ENCODE measurements at places on chromosomes 16 and 17.
A peak's percentile ranks its signal among the peaks of the same experiment; 100 is the strongest.

DNA sequence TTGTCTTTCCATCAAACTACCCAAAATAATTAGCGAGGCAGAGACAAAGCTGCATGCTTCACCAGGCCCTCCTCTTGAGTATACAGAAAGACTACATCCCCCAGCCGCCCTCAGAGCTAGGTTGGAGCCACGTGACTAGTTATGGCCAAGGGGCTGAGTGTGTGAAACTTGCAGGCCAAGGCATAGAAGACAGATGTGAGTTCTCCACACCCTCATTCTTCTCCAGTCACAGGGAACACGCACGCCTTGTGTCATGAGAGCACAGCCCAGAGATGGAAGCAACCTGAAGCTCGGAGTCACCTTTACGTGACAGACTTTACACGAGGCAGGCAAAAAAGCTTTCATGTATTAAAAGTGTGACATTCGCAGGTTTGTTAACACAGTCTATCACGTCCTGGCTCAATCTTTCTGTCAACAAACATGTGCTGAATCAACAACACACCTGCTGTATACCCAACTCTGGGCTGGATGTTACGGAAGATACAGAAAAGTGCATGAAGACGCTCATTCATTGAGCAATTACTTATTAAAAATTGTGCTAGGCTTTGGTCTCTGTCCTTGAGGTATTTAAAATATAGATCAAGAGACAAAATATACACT, 38.3 kb downstream of the STX8 start:
- DNase-seq, result no peak

DNA sequence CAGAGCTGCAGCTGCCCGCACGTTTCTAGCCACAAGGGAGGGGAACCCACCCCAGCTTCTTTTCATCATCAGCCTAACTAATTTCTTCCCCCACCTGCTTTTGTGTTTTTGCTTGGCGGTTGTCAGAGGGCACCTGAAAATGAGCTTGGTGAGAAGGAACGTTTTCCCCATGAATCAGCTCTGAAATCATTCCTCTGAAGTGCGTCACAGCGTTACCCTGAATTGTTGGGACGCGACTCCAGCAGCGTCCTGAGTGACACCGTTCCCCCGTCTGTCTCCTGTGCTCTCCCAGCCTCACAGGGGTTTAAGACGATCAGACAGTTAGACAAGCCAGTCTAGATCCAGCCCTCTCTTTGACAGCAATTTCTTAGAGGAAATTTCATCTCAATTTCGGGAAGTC, 722.9 kb upstream of the EEF2KMT start:
- DNase-seq, result no peak

- DNase-seq, result peak; percentile 38
Measured at GRCh38 chr16:46673320-46674013, 15.5 kb downstream of the VPS35 start.

DNA sequence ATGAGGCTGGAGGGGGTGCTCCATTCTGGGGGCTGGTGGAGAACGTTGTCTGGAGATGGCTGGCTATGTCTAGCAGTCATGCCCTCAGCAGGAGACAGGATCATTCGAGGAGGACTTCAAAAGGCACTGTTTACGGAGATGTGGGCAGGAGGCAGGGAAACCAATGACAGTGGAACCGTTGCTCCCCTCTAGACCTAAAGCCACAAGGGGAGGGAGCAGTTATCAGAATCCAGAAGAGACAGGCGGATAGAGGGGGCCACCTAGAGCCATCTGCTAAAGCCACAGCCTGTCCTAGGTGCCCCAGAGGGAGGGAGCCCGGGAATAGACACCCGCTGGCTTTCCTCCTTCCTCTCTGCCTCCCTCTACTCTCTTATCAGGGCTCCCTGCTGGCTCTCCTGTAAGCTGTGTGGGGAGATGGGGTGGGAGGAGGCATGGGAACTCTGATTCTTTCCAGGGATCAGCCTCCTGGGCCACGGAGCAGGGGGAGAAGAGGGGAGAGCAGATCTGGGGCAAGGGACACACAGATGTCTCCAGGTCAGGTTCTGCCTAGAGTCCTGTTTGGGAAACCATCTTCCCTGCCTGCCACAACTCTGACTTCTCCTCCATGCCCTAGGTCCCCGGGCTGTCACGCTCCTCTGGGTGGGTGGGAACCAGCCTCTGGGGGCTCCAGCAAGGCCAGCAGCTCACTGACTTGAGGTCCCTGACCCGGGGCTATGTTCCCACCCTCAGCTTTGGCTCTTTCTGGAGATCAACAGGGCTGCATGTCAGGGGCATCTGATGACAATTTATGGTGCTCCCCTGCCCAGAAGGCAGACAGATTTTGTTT, 42.3 kb downstream of the IRX3 start:
- DNase-seq, result no peak

DNA sequence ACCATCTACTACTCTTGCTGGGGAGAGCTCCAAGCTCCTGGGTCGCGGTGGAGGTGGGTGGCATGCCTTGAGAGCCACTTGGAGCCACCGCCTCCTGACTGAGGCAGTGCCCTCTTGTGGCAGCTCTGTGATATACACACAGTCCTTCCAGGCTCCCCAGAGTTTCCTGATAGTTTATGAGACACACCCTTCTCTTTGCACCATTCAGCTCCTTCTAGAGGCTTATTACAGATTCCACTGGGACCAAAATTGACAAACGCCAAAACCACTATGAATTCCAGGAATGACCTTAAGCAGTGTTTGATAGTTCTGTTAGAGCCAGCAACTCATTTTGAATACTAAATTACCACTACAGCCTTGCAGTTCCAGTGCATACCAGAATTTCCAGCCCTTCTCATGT, 170.1 kb upstream of the CDH13 start:
- DNase-seq, result peak; percentile 64

- no peak for DNase-seq
Measured at GRCh38 chr17:55202896-55203295, 61.9 kb upstream of the HLF start.

DNA sequence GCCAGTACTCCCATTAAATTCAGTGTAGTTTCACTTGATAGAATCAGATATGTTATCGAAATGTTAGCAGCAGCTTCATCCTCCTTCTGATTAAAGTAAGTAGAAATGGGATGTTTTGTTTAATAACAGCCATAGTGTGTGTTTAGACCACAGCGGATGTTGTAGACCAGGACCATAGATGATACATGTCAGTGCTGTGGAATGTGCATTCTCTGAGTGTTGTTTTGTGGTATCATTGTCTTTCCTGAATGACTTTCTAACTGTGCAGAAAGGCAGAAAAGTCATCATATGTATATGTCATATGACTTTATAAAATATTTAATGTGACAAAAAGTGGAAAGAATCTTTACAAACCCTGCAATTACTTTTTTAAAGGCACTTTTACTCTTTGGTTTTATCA, 55.6 kb downstream of the CYLD start:
- DNase-seq, result no peak

DNA sequence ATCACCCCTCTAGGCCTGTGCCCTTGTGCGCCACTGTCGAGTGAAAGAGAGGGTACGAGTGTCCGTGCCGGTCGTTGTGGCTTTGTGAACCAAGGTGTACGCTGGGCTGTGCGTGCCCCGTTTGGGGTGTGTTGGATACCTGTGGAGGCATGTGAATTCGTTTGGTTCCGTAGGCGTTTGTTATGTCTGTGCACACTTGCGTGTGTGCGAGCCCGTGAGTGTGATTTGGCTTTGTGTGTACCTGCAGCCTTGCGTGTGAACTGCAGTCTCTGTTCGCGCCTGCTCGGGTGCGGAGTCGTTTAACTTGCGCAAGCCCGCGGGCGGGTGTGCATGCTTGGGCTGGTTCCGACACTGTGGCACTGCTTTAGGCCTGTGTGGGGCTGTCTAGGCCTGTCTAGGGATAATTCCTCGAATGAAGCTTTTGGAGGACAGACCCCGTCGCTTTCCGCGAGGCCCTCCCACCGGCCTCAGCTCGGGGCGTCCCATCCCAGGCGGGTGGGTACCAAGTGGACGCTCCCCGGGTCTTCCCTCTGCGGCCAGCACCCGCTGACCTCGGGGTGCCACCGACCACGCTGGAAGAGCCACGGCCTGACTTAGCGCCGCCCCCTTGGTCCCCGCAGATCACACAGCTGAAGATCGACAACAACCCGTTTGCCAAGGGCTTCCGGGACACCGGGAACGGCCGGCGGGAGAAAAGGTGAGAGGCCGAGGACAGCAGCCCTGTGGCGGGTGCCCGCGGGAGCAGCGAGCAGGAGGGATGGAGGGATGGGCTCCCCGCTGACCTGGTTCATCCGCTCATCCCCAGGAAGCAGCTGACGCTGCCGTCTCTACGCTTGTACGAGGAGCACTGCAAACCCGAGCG, 4.4 kb downstream of the TBX2 start:
- peak; percentile 86 for DNase-seq

- no peak for DNase-seq
Measured at GRCh38 chr16:87190288-87191230, 126.6 kb downstream of the C16orf95 start.

DNA sequence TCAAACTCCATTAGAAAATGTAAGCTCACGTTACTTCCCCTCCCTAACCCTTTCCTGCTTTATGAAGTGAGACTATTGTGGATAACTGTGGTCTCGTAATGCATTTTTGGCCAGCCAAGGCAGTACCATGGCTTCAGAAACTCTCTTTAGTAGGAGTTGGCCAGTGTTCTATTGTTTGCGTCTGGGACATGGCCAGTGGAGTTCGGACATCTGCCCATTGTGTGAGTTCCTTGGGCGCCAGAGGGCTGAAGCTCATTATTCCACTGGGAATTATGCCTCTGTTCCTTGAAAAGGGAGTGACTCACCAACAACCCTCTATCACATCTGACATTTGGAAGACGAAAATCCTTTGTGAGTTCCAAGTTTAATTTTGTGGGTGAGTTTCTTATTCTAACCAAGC, 319.5 kb upstream of the SOX9 start:
- no peak for DNase-seq

GRCh38 chr17:57872536-57872935, 22.7 kb upstream of the MRPS23 start:
- DNase-seq, result no peak

DNA sequence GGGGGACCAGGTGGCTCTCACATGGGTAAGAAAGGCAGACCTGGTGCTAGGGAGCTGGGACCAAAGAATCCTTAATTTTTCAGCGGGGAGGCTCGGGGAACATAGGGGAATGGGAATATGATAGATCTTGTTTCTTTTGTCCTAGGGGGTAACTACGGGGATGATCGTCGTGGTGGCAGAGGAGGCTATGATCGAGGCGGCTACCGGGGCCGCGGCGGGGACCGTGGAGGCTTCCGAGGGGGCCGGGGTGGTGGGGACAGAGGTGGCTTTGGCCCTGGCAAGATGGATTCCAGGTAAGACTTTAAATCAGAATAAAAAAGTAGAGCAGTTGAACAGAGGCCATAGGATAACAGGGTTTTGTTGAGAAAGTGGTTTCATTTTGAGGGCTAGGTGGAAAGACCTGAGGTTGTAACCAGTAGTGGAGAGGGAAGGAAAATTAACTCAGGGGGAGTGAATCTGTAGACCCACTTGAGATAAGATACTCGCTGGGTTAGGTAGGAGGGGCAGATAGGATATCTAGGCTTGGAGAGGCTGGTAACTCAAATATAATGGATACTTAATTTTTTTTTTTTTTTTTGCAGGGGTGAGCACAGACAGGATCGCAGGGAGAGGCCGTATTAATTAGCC, 11.0 kb downstream of the FUS start:
- no peak for DNase-seq

- DNase-seq, result no peak
Measured at GRCh38 chr17:49610883-49611584, 35.4 kb downstream of the NXPH3 start.

GRCh38 chr17:50828508-50829170, 6.7 kb upstream of the WFIKKN2 start:
- DNase-seq, result no peak

DNA sequence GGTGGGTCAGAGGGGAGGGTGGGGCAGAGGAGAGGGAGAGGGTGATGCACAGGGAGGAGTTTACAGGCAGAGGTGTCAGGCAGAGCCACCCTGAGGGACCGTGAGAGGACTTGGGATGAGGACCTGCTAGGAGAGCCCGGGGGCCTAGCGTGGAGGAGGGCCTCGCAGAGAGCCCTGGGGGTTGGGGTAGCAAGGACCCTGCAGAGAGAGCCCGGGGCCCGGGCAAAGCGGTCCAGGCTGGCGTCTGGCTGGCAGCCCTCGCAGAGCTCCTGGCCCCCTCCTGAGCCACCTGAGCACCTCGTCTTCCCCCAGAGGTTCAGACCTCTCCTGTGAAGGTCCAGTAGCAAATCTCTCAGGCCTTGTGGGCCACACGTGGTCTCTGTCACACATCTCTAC, 42.0 kb upstream of the ZNF469 start:
- DNase-seq, result no peak

DNA sequence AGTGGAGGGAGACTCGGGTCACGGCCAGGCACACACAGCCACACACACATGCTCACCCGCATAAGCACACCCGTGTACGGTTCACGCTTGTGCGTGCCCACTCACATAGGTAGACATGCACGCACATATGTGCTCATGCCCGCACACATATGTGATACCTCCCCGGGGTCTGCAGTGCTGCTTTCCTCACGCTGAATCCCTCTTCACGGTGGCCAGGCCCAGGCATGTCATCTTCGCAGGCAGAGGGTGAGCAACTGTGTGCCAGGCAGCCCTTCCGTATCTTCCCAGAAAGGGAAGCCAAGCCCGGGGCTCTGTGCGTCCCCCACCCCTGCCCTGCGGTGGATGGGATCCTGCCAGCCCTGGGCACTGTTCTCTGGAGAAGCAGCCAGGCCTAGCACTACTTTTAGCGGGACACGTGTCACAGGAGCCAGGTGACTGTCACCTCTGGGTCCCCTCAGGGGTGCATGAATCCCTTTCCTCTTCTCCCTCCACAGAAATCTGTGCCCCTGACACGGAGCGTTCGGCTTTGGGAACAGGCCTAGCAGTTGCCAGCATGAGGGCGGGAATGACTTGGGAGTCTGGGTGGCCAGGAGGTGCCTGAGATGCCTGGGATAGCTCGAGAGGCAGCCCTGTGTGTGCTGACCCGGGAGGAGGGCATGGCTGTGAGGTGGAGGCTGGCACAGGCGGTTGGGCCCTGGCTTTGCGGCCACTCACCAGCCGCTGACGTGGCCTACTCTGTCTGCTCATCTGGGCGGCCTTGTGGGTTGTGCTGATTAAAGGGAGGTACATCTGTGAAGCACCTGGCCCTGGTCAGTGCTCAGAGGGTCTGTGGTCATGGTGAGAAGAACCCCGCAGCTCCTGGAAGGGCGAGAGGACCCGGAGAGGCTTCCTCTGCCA, 47.5 kb downstream of the BAIAP2 start:
- DNase-seq, result no peak

- DNase-seq, result peak; percentile 75
Measured at GRCh38 chr17:5675625-5676421, 91.5 kb upstream of the NLRP1 start.

DNA sequence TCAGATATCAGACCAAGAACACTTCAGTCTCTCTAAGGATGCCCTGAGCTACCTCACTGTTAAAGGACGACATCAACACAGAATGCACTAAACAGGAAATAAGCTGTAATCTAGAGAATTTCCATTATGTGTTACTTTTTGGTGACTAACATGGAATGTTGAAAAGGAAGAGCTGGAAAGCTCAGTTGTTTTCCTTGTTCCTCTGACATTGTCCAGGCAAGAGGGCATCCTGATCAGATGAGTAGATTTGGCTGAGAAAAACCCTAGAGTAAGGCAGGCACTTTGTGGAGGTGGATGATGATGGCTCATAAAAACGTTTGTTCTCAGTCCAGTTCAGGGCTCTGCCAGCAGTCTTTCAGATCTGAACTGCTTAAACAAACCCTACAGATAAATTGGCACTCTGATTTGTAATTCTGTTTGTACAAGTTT, 34.0 kb downstream of the DGKE start:
- DNase-seq, result no peak

- DNase-seq, result peak; percentile 80
Measured at GRCh38 chr17:72122765-72123529, 2.1 kb downstream of the SOX9 start.

All from retina (tissue), 1 donor.